ENCODE measurements at places on chromosomes 13 and 19.

- peak; percentile 10 for DNase-seq
These were observed 17.6 kb downstream of the ZNF420 start for GRCh38 chr19:37095859-37096258.

DNA sequence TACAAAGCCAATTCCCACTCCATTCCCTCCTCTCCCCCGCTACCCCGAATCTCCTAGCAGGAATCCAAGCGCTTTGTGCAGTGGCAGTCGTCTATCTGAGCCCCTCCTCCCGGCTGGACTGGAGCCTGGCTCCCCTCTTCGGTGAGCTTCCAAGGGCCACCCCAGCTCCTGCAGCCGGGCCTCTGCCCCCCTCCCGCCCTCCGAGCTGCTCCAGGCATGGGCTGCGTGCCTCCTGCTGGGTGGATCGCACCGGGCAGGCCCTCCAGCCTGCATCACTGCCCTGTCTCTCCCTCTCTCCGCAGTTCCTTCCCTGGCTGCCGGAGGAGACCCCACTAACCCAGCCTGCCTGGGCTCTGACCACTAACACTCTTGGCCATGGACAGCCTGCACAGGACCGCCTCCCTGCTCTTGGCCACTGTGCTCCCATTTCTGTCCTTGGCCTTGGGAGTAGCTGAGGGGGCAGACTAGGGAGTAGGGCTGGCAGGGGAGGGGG lies 12.9 kb upstream of the LENG8 start:
- no peak for DNase-seq

GRCh38 chr13:98267080-98267912 lies 90.2 kb upstream of the RNF113B start:
- DNase-seq: no peak

DNA sequence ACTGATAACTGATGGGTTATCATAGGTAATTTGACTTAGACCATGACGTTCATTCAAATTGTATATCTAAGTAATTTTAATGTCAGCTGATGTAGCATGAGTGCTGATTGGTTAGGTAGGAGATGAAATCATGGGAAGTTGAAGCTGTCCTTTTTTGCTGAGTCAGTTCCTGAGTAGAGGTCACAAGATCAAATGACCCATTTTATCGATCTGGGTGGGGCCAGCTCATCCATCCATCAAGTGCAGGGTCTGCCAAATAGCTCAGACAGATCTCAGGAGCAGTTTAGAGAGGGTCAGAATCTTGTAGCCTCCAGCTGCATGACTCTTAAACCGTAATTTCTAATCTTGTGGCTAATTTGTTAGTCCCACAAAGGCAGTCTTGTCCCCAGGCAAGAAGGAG lies 35.3 kb upstream of the CD177 start:
- no peak for DNase-seq

GRCh38 chr19:1794424-1795172 lies 17.5 kb downstream of the ATP8B3 start:
- no peak for DNase-seq

- no peak for DNase-seq
These were observed 3.1 kb downstream of the EFNB2 start for GRCh38 chr13:106532111-106532929.

DNA sequence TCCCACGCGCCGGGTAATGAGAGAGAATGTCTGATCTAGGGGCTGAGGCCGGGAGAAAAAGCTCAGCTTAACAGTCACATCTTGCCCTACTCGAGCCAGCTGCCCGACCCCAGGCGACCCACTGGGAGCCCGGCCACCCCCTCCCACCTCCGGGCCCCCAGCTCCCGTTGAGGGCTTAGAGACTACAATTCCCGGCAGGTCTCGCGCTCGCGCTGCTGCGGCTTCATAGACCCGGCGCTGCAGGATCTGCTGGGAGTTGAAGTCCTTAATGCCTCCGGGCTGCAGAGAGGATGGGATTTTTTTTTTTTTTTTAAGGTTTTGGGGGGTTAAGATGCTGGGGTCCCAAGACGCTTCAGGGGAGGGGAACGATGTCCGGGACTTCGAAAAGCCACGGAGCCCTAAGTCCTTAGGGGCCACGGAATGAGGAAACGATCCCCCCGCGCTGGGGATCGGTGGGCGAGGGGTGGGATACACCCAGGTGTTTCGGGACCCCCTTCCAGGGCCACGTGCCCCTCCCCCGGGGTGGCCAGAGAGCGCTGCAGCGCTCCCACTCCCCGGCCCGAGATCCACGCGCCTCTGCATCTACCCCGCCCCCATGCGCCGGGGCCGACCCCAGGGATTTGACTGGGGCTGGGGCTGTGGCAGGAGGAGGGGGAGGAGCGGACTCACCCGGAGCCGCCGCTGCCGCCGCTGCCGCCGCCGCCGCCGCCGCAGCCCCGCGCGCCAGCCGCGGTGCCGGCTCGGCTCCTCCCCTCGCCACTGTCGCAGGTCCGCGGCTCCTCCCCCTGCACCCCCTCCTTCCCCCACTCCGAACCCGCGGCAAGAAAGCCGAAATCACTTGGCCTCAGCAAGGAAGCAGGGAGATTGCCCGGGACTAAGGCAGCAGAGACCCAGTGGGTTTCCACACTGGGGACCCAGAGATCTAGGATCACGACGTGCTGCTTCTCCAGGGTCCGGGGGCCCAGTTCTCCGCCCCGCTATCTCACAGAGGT lies at the start of gene SYT3:
Gene SYT3, minus strand, starts transcription at position 761 of the 992 bp plus-strand sequence. CDS start 2,470 bp downstream, outside the sequence.
- DNase-seq: peak; percentile 1

DNA sequence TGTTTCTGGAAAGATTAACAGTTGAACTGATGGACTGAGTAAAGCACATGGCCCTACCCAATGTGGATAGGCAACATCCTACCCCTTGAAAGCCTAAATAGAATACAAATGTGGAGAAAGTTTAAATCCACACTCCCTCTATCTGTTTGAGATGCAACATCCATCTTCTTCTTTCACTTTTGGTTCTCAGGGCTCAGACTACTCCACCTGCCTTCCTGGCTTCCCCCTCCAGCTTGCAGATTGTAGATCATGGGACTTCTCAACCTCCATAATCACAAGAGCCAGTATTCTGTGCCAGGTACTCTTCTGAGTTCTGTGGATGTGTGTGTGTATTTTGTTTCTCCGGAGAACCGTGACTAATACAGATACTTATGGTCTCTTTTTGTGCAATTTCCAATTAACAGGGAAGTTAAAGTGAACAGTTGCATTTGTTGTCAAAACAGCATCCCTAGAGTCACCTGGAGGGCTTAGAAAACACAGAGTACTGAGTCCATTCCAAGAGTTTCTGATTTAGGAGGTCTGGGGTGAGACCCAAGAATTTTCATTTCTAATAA lies 590.3 kb upstream of the MIR17HG start:
- peak; percentile 89 for DNase-seq

DNA sequence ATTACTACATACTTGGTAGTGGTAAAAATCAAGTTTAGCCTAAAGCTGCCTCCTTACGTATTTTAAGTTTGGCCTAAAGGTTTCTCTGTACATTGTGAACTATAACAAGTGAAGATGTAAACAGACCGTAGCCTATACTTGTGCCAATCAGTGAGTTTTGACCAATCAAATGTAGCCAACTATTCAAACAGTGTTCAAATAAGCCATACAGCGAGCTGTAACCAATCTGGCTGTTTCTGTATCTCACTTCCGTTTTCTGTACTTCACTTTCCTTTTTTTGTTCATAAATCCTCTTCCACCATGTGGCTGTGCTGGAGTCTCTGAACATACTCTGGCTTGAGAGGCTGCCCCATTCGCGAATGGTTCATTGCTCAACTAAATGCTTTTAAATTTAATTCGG lies 2504.6 kb downstream of the PCDH9 start:
- DNase-seq: no peak

DNA sequence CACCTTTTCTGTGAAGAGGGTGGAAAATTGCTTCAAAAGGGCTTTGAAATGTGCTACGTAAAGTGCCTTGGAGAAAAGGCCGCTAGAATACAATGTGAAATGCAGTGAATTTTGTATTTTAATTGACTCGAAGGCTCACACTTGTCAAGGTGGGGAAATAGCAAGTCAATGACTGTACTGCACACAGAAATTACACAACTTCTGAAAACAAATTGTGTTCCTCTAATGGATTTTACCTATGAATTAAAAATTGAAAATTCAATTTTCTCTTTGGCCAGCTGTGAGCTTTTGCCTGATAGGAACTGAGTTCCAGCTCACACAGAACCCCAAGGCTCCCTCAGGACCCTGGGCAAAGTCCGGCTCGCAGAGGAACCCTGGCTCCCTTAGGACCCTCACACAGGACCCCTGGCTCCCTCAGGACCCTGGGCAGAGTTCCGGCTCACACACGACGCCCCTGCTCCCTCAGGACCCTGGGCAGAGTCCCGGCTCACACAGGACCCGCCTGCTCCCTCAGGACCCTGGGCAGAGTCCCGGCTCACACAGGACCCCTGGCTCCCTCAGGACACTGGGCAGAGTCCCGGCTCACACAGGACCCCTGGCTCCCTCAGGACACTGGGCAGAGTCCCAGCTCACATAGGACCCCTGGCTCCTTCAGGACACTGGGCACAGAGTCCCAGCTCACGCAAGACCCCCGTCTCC lies 324.9 kb downstream of the UQCRFS1 start:
- no peak for DNase-seq

DNA sequence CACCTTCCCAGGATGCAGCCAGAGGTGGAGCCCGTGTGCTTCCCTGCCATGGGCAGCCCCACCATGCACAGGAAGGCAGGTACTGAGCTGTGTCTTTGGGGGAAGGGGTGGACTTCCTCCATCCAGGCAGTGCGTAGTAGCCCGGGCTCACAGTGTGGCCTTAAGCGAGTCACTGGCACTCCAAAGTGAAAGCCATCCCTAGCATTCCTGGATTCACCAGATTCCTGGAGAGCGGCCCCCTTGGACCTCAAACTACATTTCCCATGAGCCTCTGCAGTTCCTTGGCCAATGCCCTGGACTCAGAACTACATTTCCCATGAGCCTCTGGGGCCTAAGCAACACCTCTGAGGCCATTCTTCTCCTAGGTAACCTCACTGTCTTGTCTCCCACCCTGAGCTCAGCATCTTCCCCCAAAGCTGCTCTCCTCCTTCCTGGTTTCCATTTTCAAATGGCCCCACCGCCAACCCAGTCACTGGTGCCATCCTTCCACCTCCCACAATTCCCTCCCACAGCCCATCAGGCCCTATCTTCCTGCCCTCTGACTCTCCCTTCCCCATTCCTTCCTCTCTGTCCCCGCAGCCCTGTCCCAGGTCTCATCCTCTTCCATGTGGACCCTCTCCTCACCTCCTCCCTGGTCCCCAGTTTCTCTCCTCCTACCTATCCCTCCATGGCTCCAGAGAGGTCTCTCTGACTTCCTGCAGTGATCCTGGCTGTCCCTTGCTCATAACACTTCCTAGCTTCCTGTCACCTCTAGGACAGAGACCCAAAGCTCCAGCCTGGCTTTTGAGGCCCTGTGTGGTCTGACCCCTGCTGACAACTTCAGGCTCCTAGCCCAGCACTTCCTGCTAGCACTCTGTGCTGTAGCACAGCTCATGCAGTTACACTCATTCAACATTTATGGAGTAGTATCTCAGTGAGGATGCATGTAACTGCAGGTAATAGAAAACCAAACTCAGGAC lies at the start of gene C19orf81:
Gene C19orf81, plus strand, starts transcription at position 13 of the 959 bp plus-strand sequence. Its CDS starts 0 bp downstream, at position 13.
- no peak for DNase-seq

DNA sequence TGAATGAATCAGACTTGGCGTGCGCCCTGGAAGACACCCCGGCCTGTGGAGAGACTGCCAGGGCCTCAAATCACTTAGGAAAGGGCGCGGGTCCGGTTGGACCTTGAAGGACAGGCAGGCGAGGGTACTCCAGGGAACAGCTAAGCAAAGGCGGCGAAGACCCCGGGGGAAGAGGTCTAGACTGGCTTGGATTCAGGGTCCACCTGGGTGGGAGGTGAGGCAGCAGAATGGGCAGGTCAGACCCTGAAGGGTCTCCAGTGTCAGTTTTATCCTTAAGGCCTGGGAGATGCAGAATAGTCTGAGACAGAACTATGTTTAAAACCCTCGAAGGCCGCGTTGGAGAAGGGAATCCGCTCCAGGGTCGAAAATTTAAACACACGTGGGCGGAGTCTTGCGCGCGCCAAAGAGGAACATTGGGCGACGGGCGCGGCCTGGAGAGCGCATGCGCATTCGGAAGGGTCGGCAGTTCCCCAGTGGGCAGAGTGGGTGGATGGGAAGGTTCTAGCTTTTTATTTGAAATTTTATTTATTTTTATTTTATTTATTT lies 567 bp upstream of the SMG9 start:
- peak; percentile 79 for DNase-seq

DNA sequence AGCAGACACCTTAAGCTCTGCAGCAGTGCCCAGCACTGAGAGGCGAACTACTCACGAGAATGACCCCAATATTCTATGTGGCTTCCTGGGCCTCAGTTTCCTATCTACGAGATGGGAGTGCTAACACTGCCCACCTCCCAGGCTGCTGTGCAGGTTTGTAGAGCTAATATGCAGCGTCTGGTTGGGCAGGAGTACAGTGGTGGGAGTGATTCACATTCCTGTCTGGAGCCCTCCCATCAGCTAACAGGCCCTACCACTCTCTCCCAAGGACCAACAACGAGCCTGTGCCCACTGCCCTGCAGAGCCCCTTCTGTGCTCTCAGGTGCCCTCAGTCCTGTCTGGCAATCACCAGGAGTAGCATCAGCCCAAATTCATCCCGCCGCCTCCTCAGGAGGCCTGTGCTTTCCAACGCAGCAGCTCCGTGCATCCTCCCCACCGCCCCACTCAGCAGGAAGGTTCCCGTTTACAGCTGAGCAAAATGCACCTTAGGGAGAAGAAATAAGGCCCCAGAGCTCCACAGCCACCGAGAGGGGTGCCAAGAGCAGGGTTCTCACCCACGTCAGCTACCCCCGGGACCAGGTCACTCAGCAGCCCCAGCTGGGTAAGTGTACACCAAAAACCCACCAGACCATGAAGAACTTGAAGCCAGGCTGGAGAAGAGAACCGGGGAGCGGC lies 6.6 kb downstream of the AKT2 start:
- no peak for DNase-seq

DNA sequence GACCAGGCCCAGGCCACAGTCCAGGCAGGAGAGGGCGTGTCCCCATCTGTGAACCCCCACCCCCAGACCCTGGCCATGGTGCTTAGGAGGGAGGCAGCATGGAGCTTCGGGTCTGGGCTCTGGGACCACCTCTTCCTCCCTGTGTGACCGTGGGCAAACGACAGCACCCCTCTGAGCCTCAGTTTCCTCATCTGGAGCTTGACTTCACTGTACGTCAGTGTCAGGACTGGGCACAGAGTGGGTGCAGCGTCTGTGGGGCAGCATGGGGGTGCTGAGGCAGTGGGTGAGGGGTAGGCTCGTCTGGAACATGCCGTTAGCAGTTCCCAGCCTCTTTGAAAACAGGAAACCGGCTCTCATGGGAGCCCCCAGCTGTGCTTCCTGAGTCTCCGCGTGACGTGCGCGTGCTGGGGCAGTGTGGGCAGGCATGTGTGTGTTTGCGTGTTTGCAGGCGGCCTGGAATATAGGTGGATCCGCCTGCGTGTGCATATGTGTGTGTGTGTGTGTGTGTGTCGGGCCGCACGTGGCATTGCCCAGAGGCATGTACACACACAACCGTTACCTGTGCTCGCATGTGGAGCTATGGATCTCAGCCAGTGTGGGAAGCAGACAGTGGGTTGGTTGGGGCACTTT lies 15.8 kb downstream of the ARRDC2 start:
- DNase-seq: no peak

GRCh38 chr13:103568314-103568713 lies 502.1 kb upstream of the SLC10A2 start:
- DNase-seq: no peak

GRCh38 chr13:81334481-81334880 lies 993.6 kb upstream of the SPRY2 start:
- DNase-seq: no peak

Measured in NCI-H345 (cell line).